ENCODE measurements at places on chromosomes 5 and 9.

DNA sequence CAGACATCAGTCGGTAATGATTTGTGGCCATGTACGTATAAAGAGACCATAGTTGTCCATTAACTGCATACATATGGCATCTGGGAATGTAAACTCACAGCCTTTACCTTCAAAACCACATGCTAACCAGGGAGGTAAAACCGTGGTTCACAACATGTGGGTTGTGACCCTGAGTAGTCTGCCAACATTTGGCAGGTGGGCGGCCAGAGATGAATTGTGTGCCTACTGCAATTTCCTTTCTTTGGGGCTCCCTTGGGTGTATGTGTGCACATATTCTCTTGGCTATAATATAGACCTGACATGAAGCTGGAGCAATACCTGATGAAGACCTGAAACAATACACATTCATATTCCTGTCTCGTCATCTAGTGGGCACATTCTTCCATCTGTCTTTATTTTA, 396.0 kb downstream of the MLLT3 start:
- DNase-seq, result no peak

GRCh38 chr9:28735738-28736342, 1162.6 kb upstream of the C9orf72 start:
- DNase-seq, result no peak

DNA sequence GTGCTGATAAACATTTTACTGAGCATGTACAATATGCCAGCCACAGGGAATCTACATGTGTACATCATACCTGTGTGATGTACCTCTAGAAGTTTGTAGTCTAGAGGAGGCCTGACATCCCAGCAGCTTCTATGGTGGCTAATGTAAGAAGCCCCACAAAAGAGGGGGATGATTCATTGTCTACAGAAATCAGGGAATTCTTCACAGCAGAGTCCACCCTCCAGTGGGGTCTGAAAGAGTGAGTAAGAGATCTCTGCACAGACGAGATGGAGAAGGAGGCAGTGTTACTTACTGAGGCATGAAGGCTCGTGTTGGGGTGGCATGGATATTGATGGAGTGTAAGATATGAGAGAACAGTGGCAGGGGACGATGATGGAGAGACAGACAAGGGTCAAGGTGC, 103.0 kb downstream of the NTRK2 start:
- DNase-seq, result no peak

DNA sequence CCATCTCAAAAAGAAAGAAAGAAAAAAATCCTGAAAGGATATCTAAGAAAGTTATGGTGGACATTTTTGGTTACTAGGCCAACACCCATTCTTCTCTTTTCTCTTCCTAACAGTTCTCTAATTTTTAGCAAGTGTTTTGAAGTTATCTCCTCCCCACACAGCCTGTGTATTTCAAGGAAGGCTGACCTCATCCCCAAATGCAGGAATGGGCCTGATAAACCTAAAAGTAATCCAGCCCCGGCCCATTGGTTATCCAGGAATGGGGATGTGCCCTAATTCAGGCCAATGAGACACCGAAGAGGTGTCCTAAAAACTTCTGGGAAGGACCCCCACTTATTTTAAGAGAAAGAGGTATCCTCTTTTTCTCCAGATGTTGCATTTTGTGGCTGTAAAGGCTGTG, 46.6 kb downstream of the F2R start:
- no peak for DNase-seq

GRCh38 chr5:135158314-135158697, 124.3 kb upstream of the PITX1 start:
- no peak for DNase-seq

- DNase-seq, result no peak
These were observed 123.6 kb upstream of the TNPO1 start for GRCh38 chr5:72692651-72693442.

- no peak for DNase-seq
These were observed 1.7 kb downstream of the CORO2A start for GRCh38 chr9:98190757-98191105.
